ENCODE measurements at places on chromosomes 2 and 18. TPM values are rescaled to one million over a fixed set of nuclear protein-coding genes. Genes with fewer than 3 reads are reported as not detected.

The POTEJ gene
- not detected for total RNA-seq

The ALPI gene
- not detected for total RNA-seq

The PID1 gene
- total RNA-seq, result 0.84 TPM

The EFR3B gene
- total RNA-seq, result 4.6 TPM

The DAW1 gene
- total RNA-seq, result 1.0 TPM

The IL1RL1 gene
- 4.9 TPM for total RNA-seq

The LYG1 gene
- 0.58 TPM for total RNA-seq

The CHRNG gene
- total RNA-seq, result not detected

The HOXD12 gene
- total RNA-seq, result not detected

The CDH19 gene
- total RNA-seq, result 0.11 TPM

The NT5DC4 gene
- not detected for total RNA-seq

The HOXD4 gene
- total RNA-seq, result 1.8 TPM

The CAPN14 gene
- not detected for total RNA-seq

The COL4A4 gene
- total RNA-seq, result 0.55 TPM

The C2orf72 gene
- 0.40 TPM for total RNA-seq

The FRZB gene
- total RNA-seq, result 0.11 TPM

The CFLAR gene
- total RNA-seq, result 32.1 TPM

The DHRS9 gene
- 0.22 TPM for total RNA-seq

The CDCA7 gene
- total RNA-seq, result 29.3 TPM

The UPP2 gene
- total RNA-seq, result not detected

The PAX8 gene
- 2.6 TPM for total RNA-seq

The TMEM131 gene
- total RNA-seq, result 27.2 TPM

The STEAP3 gene
- 27.3 TPM for total RNA-seq

The KCNG3 gene
- 2.4 TPM for total RNA-seq

The CAVIN2 gene
- 0.07 TPM for total RNA-seq

The SRD5A2 gene
- total RNA-seq, result 0.07 TPM

The FIGLA gene
- total RNA-seq, result not detected

Measured in PC-3 (cell line).